ENCODE measurements at places on chromosomes 7 and 10. TPM values are rescaled to one million over a fixed set of nuclear protein-coding genes. Genes with fewer than 3 reads are reported as not detected.

DNA sequence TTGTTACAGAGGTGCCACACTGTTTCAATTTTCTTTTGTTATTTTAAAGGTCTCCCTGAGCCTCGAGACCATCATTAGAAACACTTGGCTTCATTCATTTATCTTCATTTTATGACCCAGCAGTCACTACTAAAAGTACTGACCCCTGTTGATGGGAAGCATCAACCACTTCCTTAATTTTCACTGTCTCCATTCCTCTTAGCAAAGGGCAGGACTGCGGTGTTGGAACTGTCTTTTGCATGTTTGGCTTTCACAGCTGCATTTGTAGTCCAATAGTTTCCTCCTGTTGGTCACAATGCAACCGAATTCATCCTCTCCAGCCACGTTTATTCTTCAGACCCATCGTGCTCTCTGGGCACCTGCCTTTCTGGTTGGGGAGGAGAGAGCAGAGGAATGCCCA, 46.7 kb upstream of the PDZD8 start:
- H3K4me3 ChIP-seq, result no peak overlapping the region
- no peak for DNase-seq

DNA sequence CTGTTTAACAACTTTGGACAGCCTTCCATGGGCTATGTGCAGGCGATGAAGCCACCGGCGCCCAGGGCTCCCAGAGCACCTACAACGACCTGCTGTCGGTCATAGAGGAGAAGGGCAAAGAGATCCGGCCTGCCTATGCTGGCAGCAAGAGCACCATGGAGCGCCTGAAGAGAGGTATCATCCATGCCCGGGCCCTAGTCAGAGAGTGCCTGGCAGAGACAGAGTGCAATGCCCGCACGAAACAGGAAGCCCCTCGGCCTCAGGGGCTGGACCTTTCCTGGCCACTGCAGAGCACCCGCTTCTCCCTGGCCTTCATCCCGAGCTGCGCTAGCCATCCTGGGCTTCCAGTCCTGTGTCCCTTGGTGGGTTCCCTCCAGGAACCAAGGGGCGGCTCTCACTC, 497.0 kb upstream of the PHF14 start:
- H3K4me3 ChIP-seq, result no peak overlapping the region
- no peaks in the 10 kb centered on the region for H3K27me3 ChIP-seq
- H3K27ac ChIP-seq, result no peak overlapping the region
- no peak for DNase-seq
- no peaks in the 10 kb centered on the region for H3K4me1 ChIP-seq

DNA sequence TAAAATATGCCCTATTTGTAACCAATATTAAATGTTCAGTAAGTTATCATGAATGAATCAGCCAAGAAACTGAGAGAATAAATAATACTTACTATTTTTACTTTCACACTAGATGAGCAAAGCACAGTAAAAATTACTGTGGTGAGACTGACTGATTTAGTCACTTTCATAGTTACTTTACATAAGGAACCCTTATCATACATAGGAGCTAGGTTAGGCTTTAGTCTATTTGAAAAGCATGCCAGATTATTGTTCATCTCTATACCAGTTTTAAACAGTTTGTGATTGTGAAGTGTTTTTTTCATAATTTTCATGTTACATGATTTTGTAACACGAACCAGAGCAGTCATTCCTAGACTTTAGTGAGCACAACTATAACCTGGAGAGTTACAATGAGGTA, 80.7 kb upstream of the MAGI2 start:
- no peak overlapping the region for H3K27ac ChIP-seq
- no peak overlapping the region for H3K4me3 ChIP-seq
- peaks cover 13% of the 10 kb centered on the region for H3K4me1 ChIP-seq
- no peaks in the 10 kb centered on the region for H3K27me3 ChIP-seq
- DNase-seq, result no peak

DNA sequence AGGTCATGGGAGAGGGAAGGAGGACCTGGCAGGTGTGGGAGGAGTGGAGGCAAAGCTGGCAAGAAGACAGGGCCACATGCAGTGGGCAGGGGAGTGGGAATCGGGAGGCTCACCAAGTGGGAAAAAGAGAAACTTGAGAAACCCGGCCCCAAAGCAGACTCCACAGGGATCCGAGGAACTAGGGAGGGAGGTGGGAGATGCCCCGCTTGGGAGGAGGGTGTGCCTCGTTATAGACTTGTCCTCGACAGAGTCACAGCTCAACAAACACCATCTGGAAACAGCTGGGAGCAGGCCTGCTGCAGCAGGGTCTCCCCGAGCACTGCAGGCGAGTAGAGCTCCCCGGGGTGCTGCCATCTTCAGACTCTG, 54.8 kb downstream of the MKI67 start:
- no peaks in the 10 kb centered on the region for H3K36me3 ChIP-seq
- no peak overlapping the region for H3K4me3 ChIP-seq
- H3K4me1 ChIP-seq, result no peaks in the 10 kb centered on the region
- no peaks in the 10 kb centered on the region for H3K27me3 ChIP-seq
- DNase-seq, result no peak

DNA sequence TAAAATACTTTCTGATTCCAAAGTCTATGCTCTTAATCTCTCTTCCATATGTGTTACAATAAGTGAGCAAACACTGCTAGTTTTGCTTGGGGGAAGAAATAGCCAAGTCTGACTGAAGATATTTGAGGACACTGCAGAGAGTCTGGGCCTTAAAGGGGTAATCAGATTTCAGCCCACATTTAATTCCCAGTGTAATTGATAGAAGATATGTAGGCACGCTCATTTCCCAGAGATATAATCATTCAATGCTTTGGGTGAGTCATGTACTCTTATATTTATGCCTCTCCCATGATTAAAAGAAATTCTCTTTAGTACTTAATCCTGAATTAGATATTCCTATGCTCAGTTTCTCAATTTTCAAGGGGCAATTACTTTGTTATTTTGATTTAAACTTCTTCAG, 178.1 kb upstream of the POM121L12 start:
- no peak overlapping the region for H3K4me3 ChIP-seq
- no peak for DNase-seq
- H3K27me3 ChIP-seq, result no peaks in the 10 kb centered on the region
- H3K27ac ChIP-seq, result no peak overlapping the region
- H3K4me1 ChIP-seq, result no peaks in the 10 kb centered on the region

- no peak overlapping the region for H3K4me3 ChIP-seq
- H3K27me3 ChIP-seq, result no peaks in the 10 kb centered on the region
- peaks cover 11% of the 10 kb centered on the region for H3K4me1 ChIP-seq
- peak overlapping the region; percentile 68 for H3K27ac ChIP-seq
Measured at GRCh38 chr7:123916240-123916724, 8.8 kb upstream of the SPAM1 start.

- H3K27ac ChIP-seq, result no peak overlapping the region
- DNase-seq, result no peak
Measured at GRCh38 chr7:138838166-138838565, 40.2 kb upstream of the ATP6V0A4 start.

The CFAP43 gene
- total RNA-seq, result 0.52 TPM

DNA sequence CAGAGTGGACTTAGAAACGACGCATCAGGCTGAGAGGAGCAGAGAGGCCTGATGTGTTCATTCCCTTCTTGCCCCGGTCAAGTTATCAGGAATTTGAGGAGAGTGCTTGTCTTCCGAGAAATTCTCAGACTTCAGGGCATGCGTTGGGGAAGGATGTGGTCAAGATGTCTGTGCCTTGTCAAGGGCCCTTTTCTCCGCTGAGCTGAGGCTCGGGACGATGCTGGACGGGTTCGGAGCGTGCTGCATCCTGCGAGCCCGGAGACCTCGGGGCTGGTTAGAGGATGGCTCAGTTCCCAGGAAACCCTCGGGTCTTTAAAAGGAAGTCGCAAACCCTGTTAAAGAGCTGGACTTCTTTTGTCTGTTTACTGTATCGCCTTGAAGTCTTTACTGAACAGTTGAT, 325.4 kb downstream of the ADARB2 start:
- no peaks in the 10 kb centered on the region for H3K36me3 ChIP-seq
- H3K27ac ChIP-seq, result no peak overlapping the region
- H3K27me3 ChIP-seq, result no peaks in the 10 kb centered on the region
- no peaks in the 10 kb centered on the region for H3K4me1 ChIP-seq
- DNase-seq, result no peak

DNA sequence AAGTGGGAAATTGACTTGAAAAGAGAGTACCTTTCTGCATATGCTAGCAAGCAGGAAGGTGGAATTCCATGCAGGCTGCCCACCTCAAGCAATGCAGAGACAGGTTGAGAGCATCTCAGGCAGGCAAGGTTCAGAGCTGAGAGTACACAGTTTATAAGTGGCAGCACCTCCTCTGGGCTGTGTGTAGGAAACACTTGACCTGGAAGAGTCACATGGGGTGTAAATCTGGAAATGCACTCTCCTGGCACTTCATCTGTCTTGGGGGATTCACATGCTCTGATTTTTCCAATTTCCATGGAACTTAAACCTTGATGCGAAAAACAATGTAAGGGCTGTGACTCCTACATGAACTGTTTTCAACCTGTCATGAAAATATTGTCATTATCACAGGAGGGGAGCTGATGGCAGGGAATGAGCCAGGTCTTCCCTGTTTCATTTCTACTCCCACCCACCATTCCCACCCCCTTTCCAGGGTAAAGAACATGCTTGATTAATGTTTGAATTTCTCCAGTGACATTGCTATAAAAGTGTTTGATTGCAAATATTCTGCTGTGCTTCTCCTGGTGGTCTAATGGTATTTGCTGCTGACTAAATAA, 328.3 kb downstream of the BICC1 start:
- no peak for DNase-seq
- peaks cover 20% of the 10 kb centered on the region for H3K4me1 ChIP-seq
- H3K27ac ChIP-seq, result no peak overlapping the region
- no peak overlapping the region for H3K4me3 ChIP-seq
- H3K27me3 ChIP-seq, result no peaks in the 10 kb centered on the region

DNA sequence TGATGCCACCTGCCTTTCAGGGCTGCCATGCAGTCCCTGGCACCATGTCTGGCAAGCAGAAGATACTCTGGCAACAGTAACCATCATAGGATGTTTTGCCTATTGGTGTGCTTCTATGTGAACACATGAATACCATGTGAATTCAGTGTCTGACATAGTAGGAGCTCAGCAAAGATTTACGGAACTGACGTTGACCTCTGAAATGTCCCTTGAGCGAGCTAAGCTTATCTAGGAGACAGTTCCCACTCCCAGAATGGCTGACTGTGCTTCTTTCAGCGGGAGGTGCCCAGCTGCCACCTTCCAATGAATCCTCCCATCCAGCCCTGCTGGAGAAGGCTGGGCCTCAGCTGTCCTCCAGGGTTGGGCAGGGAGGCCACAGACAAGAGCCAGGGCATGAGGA, 71.2 kb upstream of the LRRC18 start:
- no peaks in the 10 kb centered on the region for H3K36me3 ChIP-seq
- no peak for DNase-seq
- no peak overlapping the region for H3K27ac ChIP-seq
- peaks cover 2% of the 10 kb centered on the region for H3K27me3 ChIP-seq
- H3K4me3 ChIP-seq, result no peak overlapping the region

- H3K36me3 ChIP-seq, result no peaks in the 10 kb centered on the region
- no peak overlapping the region for H3K4me3 ChIP-seq
- peak; percentile 52 for DNase-seq
- no peak overlapping the region for H3K27ac ChIP-seq
- H3K4me1 ChIP-seq, result peaks cover 7% of the 10 kb centered on the region
Measured at GRCh38 chr10:91603931-91604331, 28.9 kb downstream of the PPP1R3C start.

DNA sequence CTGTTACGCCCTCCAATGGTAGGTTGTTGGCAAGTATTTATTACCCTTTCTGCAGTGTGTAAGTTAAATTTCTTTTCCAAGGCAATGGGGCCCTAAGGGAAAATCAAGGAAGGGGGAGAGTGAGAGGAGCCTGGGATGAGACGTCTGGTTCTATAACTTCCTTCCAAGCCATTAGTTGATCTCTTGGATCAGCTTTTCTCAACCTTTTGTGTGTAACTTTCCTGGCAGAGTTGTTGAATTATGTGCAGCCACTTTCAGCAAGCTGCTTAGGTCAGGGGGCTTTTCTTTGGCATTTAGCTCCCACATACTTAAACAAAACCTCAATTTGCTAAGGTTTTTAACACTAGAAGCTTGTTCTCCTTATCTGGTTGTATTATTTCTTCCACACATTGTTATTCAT, 127.1 kb downstream of the NXPH1 start:
- H3K4me3 ChIP-seq, result no peak overlapping the region
- H3K4me1 ChIP-seq, result no peaks in the 10 kb centered on the region
- DNase-seq, result no peak
- H3K36me3 ChIP-seq, result no peaks in the 10 kb centered on the region
- H3K27me3 ChIP-seq, result no peaks in the 10 kb centered on the region

DNA sequence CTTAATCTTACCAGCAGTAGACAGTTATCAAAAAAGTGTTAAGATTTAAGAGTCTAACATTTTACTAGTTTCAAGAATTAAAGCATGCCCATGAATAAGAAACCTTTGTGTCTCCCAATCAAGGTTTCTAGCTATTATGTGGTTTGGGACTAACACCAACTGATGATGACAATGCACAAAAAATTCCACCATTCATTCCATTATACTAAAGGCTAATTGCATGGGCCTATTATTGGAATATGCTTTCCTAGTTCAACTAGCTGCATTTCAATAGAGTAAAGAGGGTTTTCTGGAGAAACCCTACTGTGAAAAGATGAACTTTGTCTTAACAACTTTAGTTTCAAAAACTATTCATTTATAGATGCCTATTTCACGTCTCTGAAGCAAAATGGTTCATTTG, 44.6 kb downstream of the UBE2H start:
- no peak overlapping the region for H3K27ac ChIP-seq
- no peaks in the 10 kb centered on the region for H3K27me3 ChIP-seq
- H3K4me1 ChIP-seq, result peaks cover 10% of the 10 kb centered on the region

DNA sequence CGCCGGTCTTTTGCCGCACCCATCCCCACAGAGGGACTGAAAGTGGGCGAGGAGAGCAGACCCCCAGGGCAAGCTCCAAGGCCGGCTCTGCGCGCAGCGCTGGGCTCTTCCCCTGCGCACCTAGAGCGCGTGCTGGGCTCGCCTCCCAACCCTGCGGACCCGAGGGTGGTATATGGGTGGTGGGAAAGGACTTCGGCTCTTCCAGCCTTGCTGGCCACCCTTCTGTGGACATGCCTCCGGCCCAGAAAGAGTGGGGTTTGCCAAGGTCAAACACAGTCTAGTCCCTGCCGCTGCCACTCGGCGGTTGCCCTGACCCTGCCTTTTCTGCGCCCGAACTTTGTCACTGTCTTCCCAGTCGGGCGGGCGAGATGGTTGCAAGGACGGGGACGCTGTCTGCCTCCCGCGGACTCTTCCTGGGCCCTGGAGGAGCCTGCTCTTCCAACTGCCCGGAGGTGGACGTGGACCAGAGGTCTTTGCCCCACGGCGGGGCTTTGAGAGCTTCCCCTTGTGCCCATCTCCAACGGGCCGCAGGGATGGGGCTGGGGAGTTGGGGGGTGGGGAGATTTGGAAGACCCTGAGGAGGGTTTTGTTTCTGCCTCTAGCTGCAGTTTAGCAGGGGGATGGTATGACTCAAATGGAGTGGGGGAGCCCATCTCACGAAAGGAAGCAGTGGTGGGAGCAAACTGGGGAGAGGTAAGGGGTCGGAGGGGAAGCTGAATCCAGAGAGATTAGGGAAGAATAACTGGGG, 1.5 kb downstream of the ADCY1 start:
- no peaks in the 10 kb centered on the region for H3K4me1 ChIP-seq
- H3K4me3 ChIP-seq, result peak overlapping the region; percentile 44
- no peak overlapping the region for H3K27ac ChIP-seq
- no peaks in the 10 kb centered on the region for H3K27me3 ChIP-seq

The TEX47 gene
- total RNA-seq, result not detected

The LRRN3 gene
- total RNA-seq, result 0.68 TPM

The PIP gene
- total RNA-seq, result not detected
